ENCODE measurements at places on chromosomes 4 and X.
A peak's percentile ranks its signal among the peaks of the same experiment; 100 is the strongest.

- DNase-seq: peak; percentile 56
Measured at GRCh38 chrX:69158166-69158980, 6.9 kb downstream of the PJA1 start.

DNA sequence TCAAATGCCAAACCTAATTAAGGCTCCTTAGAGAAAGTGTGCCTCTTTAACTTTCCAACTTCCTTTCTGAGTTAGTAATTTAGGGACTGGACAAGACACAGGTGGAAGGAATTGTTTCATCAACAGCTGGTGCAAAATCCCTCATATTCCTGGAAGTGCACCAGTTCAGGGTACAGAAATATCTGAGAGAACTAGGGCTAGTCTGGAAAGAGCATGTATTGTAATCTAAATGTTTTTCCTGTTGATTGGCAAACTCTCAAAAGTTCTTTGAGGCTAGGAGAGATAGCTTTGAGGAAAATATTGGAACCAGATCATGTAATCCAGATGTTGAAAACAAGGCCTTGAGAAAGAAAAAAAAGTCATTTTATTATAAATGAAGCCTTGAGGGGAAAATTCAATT, 98.1 kb upstream of the C1GALT1C1 start:
- no peak for DNase-seq

DNA sequence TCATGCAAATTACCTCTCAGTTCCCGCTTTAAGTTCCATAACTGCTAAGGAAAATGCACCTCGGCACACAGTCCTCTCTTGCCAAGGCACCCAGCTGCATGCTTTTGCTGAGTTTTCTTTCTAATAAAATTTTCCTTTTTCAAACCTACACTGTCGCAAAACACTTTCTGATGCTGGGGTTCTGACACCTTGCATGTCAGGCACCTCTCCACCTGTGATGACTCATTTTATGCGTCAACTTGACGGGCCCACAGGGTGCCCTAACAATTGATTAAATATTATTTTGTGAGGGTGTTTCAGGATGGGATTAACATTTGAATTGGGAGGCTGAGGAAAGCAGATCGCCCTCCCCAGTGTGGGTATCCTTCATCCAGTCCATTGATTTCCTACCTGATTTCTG, 291.0 kb upstream of the STS start:
- DNase-seq: no peak

GRCh38 chr4:18957716-18958115, 936.2 kb upstream of the LCORL start:
- no peak for DNase-seq

DNA sequence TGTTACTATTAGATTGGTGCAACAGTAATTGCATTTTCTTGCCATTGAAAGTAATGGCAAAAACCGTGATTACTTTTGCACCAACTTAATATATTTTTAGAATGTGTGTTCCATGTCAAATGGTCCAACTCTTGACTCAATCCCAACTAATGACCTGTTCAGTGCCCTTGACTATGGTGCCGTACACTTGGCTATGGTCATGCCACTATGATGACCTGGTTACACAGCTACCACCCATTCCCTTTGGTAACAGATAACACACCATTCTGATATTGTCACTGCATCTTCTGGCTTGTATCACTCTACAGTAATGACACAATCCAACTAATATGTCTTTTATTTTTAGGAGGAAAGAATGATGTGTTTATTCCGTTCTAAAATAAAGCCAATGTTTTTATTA, 469.4 kb downstream of the DMD start:
- no peak for DNase-seq

DNA sequence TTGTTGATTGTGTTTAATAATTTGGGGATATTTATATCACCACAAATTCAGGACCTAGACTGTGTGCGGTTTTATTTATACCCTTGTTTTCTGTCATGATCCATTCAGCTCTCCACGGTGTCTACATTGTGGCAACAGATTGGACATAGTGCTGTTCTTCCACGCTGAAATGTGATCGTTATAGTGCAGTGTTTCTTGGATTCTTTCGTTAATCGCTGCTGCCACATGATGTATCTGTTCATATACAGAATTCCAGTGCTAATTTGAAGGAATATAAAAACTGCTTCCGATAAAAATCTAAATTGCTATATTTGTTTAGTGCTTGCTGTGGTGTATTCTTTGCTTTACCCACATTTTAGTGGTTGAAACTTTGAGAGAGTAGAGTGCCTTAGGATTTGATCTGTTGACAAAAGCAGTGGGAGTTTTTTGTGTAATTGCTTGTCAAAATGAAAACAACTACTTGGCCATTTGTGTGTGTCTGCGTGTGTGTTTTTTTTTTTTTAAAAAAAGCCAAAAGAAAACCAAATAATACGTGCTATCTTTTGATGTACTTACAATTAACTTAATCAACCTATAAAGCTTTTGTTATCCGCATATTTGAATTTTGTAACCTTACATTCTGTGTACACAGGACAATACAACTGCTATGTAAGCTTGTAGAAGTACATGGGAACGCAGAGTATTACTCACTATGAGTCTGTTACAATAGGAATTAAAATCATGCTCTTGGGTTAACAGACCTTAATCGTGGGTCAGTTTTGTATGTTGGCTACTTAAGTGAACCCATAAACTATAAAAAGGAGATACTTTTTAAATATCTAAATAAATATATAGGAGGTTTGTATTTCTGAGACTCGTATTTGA, 353.3 kb downstream of the ARHGAP24 start:
- no peak for DNase-seq

DNA sequence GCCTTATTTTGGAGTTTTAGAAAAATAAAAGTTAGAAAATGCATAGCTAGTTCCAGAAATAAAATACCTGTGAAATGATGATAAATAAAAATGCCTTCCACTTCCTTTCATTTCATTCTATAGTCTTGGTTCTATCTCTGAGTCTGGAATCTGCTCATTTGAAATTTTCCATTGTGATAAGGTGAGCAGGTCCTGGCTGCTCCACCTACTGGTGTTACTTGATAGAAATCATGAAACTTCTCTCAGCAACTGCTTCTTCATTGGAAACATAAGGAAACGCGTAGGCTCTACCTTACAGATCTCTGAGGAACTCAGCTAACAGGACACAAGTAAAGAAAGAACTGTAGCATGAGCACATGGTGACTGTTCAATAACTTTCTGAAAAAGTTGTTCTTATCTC, 141.8 kb downstream of the DCHS2 start:
- DNase-seq: no peak

- DNase-seq: no peak
Measured at GRCh38 chr4:2168469-2169319, 73.2 kb downstream of the HAUS3 start.

GRCh38 chr4:15648600-15648999, 6.6 kb downstream of the FBXL5 start:
- no peak for DNase-seq

DNA sequence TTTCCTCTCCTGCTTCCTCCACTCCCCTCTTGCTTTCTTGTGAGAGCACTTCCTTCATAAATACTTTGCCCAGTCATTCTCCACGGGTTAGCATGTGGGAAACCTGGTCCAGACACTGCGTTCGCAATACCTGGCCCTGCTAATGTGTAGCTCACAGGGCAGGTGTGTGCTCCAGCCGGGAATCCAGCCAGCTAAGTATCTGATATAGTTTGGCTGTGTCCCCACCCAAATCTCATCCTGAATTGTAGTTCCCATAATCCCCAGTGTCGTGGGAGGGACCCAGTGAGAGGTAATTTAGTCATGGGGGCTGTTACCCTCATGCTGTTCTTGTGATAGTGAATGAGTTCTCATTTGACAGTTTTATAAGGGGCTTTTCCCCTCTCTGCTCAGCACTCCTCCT, 32.2 kb upstream of the STX18 start:
- DNase-seq: no peak

DNA sequence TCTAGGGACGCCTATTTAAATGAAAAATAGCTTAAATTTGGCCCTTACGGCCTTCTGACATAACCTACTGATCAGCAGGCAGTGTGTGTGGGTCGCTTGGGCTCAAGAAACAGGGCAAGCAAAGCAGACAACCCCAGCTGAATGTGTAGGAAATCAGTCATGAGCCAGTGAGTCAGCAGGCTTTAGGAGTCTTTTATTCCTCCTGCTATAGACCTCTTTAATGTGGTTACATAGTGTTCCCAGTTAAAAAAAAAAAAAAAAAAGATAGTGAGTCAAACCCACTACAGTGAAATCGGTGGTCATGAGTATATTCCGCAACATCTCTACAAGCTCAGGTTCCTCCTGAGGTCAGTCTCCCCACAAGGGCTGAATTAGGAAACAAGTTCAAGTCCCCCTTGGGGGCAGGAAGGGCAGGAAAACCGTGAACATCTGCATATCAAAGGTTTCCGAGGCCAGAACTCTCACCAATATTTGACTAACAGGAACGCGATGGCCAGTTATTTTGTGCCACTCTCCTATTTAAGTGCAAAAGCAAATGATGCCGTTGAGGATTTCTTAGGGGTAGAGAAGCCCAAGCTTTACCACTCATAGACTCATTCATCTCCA, 32.7 kb downstream of the ACSL1 start:
- peak; percentile 63 for DNase-seq

GRCh38 chrX:129783291-129783713, 3.6 kb downstream of the SASH3 start:
- DNase-seq: no peak

DNA sequence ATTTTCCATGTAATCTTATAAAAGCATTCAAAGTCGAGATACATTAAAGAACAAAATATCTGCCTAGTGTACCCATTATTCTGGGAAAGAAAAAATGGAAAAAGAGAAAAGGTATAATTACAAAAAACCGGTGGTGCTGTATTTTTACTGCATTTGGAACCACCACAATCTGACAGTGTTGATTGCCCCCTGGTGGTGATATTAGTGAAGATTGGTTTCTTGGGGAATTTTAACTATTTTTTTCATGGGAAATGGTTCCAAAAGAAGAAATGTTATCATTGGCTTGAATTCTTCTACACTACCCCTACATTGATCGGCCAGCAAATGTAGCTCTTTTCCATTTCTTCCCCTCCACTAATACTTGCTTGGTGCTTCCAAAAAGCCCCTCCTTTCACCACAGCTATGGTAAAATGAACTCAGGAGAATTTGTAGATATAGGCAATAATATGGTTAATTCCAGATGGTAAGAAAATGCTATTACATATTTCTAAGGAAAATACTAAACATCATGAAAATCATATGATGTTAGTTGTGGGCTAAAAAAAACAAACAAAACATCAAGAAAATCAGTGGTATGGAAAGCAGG, 50.0 kb downstream of the COX18 start:
- DNase-seq: no peak

GRCh38 chr4:38710053-38710452, 46.1 kb downstream of the KLF3 start:
- no peak for DNase-seq

DNA sequence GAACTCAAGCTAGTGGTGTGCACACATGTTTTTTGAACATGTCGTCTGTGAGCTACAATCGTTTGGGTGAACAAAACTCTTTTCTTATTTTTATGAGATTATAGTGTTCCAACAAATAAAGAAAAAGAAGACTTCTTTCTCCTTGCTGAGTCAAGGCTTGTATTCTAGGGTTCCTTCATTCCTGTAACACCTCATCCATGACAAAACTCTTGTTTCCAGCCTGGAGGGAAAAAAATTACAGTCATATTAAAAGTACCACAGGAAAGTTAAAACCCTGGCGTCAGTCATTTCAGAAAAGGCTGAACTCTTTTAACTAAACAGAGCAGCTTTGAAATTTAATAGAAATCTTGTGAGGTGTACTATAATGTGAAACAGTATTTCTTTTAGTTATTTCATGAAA, 79.2 kb upstream of the BOD1L1 start:
- DNase-seq: no peak

- no peak for DNase-seq
Measured at GRCh38 chr4:123356921-123357320, 39.7 kb upstream of the SPRY1 start.

- no peak for DNase-seq
Measured at GRCh38 chr4:10134141-10134540, 17.5 kb upstream of the WDR1 start.

GRCh38 chrX:107676559-107677378, 48.5 kb downstream of the PRPS1 start:
- peak; percentile 44 for DNase-seq

Measured in H54 (cell line).